ENCODE measurements at places on chromosomes 11 and 22.
A peak's percentile ranks its signal among the peaks of the same experiment; 100 is the strongest.

GRCh38 chr22:31137721-31138120 lies 2.6 kb downstream of the PLA2G3 start:
- no peak for DNase-seq

GRCh38 chr11:118705791-118706545 lies 26.5 kb upstream of the TREH start:
- no peak for DNase-seq

GRCh38 chr11:88175569-88176075 lies 379 bp upstream of the RAB38 start:
- no peak for DNase-seq

GRCh38 chr11:123323568-123323967 lies 106.5 kb upstream of the GRAMD1B start:
- DNase-seq: no peak

- DNase-seq: no peak
These were observed 29.2 kb downstream of the RNF169 start for GRCh38 chr11:74777877-74778276.

DNA sequence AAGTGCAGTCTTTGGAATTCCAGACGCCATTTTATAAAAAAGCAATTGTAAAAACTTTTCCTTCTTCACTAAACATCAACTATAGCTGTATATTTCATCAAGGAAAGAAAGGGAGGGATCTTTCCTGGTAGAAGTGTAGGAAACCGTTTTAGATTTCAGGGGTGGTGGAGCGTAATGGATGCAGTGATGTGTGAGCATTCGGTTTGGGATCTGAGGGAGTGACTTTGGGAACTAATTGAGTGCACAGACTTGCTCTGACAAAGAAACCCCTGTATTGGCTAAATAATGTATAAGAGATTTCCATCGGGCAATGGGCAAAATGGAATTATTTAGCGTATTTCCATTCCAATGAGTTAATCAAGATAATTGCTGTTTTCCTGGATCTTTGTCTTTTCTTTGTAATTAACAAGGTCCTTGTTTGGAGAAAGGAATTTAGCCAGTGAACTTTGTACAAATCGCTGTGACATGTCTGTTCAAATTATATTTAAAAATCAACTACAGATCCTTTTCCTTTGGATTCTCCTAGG lies 125.0 kb upstream of the NARS2 start:
- no peak for DNase-seq

GRCh38 chr22:24893341-24894070 lies 53.0 kb downstream of the LHFPL7 start:
- DNase-seq: no peak

DNA sequence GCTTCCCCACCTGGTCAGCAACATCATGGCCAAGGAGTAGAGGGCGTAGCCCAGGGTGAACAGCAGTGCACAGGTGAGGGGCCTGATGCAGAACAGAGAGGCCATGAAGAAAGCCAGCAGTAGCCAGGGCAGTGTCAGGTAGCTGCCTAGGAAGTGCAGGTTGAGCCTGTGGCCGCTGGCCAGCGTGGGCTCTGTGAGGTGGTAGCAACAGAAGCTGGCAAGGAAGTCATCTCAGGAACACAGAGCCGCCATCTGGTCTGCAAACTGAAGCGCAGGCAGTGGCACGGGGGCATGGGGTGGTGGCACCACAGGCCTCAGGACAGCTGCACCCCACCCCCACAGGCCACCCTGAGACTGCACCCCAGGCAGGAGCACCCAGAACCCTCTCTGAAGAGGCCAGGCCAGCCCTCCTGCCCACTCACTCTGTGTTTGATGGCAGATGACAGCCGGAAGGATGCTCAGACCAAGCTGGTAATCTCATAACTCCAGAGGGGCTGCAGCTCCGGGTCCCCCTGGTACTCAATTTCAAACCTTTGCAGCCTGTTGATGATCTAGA lies 95.3 kb downstream of the MED15 start:
- no peak for DNase-seq

DNA sequence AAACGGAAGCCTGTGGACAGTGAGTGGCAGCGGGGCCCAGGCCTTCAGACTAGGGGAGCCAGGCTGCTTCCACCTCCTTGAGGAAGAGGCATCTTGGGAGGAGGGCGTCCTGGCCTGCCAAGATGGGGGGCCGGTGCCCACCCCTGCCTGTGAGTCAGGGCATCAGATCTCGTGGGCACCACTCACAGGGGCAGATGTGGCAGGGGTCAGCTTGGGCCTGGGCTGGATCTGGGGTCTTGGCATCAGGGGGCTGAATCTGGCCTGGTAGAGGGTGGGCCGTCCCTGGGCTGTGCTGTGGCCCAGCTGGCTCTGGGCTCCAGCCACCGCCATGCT lies 24.1 kb upstream of the TH start:
- no peak for DNase-seq

DNA sequence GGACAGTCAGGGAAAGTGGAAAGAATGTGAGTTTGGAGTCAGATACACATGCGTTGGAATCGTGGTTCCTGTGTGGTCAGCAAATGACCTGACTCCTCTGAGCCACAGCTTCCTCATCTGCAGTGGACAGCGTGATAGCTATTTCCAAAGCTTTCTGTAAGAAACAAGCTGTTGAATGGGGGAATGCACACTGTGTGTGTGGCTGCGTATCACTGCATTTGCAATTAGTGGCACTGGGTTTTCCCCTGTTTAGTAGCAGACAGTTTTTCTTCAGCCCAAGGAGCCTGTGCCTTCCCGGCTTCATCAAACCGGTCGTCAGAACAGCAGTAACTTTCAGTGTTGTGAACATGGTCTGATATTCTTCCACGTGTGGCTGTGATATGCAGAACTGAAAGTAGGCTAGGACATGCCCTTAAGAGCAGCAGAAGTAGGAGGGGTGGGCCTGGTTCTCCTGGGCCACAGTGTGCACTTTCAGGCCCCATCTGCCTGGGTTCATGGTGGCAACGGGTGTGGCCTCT lies 121.5 kb downstream of the RRAS2 start:
- no peak for DNase-seq

GRCh38 chr11:57657194-57658022 lies at the start of gene CLP1:
CLP1 (plus strand) TSS chr11:57657762; CDS start chr11:57659477, 1,715 bp downstream.
- DNase-seq: peak; percentile 99

DNA sequence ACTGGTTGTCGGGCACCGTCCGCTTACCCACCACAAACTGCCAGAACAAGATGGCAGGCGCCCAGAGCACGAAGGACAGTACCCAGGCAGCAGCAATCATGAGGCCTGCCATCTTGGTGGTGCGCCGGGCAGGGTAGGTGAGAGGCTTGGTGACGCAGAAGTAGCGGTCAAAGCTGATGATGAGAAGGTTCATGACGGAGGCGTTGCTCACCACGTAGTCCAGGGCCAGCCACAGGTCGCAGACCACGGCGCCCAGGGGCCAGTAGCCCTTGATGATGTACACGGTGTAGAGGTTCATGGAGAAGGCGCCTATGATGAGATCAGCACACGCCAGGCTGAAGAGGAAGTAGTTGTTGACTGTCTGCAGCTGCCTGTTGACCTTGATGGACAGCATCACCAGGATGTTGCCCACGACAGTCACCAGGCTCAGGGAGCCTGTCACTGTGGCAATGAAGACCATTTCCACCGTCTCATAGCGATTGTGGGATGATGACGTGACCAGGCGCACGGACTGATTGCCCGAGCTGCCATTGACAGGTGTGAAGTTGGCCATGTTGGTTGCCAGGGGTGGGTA lies 4.6 kb downstream of the MDK start:
- DNase-seq: no peak

DNA sequence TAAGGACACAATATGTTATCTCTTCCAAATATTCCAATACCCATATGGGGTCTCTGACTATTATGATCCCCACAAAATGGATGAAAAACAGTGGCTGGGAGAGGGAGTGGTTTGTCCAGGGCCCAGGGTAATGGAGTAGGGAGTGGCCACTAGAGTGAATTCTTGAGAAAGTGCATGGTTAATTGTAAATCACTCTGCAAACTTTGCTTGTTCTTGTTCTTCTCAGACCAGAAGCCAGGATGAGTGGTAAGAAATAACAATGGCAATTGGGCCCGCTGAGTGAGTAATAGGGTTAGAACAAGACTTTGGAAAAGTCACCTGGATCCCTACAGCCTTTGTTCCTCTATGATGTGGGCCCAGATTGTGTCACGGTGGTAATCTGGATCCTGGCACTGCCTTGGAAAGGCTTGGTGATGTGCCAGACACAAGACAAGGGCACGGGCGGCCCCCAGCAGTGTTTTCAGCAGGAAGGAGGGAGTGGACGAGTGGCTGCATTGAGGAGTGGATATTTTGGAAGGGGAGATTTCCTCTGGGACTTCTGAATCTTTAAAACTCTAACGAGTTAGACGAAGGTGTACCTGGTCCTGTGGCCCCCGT lies 18.2 kb upstream of the KIRREL3 start:
- DNase-seq: no peak

Measured in stimulated activated CD4-positive, alpha-beta T cell treated with anti-CD3 and anti-CD28 coated beads, Interleukin-4, amount 100 ng/mL, for 1 hour (primary cell).